ENCODE measurements at places on chromosomes 3 and 15.

DNA sequence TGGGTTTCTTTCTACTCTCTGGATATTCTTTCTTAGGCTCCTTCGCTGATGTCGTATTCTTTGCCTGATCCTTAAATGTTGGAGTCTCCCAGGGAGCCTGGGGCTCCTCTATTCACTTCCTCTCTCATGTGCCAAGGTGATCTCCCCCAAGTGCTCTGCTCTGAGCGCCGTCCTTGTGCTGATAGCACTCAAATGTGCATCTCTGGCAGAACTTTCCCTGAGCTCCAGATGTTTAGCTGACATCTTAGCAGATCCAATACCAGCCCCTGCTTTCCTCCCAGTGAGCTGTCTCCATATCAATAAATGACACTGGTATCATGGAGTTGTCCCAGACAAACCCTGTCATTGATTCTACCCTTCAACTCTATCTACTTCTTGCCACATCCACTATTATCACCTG, 62.4 kb downstream of the NTRK3 start:
- no peak for DNase-seq

- no peak for DNase-seq
These were observed 118.1 kb downstream of the MYO9A start for GRCh38 chr15:71999807-72000206.

- no peak for DNase-seq
These were observed 27.8 kb upstream of the ADGRG7 start for GRCh38 chr3:100581650-100582049.

- no peak for DNase-seq
These were observed 415.7 kb upstream of the THBS1 start for GRCh38 chr15:39165020-39165706.

DNA sequence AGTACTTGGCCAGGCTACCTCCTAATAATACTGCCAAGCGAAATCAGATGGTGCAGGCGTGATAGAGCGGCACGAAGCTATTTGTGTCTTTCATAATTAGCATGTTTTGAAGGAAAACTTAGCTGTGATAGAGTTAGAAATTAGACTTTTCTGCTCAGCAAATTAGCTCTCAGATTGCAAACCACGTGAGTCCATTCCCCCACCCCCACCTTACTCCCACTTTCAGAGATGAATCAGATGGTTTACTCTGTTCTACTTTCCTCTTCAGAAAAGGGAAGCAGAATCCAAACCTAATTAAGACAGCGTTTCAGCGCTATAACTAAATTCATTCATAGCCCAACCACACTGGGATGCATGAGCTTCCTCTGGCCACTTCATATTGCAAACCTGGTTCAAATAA, 214.6 kb downstream of the SLCO3A1 start:
- no peak for DNase-seq

- no peak for DNase-seq
These were observed 118.0 kb downstream of the IQCH start for GRCh38 chr15:67372543-67372942.

GRCh38 chr15:58064082-58064979, 1.2 kb downstream of the ALDH1A2 start:
- no peak for DNase-seq

DNA sequence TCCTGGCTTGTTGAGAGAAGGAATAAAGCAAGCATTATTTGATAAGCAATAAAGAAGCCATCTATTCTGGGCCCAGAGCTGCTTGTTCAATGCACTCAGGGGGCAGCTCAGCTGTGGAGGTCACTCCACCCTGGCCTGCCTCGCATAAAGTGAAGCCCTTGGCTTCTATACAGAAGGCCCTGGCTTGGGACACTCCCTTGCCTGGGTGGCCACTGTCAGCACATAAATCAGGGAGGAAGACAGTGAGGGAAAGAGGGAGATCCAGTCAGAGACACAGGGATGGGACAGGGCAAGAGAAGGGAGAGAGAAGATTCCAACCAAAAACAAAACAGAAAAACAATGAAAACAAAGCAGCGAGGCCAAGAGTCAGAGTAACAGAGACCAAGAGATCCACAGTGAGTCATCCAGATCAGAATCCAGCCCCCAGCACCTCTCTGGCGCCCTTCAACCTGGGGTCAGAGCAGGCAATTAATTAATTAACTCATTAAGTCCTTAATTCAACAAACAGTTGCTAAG, 11.8 kb downstream of the INSYN1 start:
- no peak for DNase-seq

- DNase-seq, result no peak
These were observed 116.9 kb upstream of the SOX14 start for GRCh38 chr3:137647179-137647578.

- DNase-seq, result no peak
These were observed 11.6 kb upstream of the MUC4 start for GRCh38 chr3:195823280-195823679.

DNA sequence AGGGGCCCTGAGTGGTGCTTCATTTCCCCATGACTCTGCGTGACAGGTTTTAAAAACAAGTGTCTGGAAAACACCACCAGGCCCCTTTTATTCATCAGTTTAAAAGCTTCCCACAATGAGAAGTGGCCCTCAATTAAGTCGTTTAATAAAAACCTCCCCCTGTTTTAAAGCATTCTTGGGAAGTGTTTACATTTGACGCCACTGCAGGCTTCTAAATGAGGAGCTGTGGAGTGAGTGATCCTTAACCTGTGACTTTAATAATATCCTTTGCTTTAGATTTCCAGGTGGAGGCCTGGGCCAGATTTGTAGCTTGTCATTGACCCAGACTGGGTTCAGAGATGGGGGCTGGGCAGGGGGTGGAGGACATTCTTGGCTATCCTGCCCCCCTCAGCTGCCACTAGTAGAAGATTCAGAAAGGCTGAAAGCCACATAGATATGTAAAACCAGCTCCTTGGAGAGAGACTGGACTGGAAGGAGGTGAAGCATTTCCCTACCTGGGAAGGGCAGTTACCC, 11.3 kb downstream of the CGNL1 start:
- DNase-seq, result no peak

GRCh38 chr3:185216607-185216958, 37.3 kb downstream of the EHHADH start:
- no peak for DNase-seq

DNA sequence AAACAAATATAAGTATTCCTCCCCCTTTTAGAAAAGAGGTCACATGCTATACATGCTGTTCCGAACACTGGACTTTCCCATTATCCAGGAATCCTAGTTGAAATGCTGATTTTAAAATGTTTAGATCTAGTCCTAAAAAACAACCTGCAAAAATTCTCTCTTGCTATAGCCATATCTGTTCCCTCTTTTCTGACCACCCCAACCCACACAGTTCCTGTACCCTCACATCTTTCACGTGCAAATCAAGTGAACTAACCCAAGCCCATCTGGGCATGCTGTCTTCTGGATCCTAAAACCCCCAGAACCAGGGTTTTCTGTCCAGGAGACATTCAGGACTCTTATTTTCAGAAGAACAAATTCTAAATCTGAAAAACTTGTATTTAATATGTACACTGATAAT, 67.4 kb downstream of the RAD18 start:
- no peak for DNase-seq

DNA sequence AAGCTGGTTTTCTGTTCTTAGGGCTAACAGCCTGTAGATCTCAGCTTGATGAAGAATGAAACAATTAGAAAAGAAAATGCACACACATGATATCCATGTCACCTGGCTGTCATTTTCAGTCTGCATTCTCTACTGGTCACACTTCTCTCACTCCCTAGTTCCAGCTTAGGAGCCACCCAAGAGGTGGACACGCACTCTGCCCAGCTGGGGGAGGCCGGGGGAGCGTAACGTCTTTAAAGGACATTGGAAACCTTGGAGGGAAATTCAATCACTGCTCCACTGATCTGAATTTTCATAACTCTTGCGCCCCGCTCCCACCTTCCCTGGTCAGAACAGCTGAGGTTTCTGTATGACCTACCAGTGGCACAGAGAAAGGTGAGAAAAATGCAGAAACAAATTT, 79.7 kb downstream of the RAB11A start:
- DNase-seq, result no peak

- DNase-seq, result no peak
These were observed 17.9 kb downstream of the STT3B start for GRCh38 chr3:31550452-31551251.

GRCh38 chr15:67701669-67702068, 123.6 kb upstream of the SKOR1 start:
- DNase-seq, result no peak

- no peak for DNase-seq
These were observed 22.3 kb upstream of the PSTPIP1 start for GRCh38 chr15:76972389-76973361.

- DNase-seq, result no peak
These were observed 9.4 kb downstream of the TP53BP1 start for GRCh38 chr15:43483297-43484128.

GRCh38 chr3:12752102-12752501, 7.0 kb downstream of the TMEM40 start:
- no peak for DNase-seq

GRCh38 chr3:125116311-125117080, 60.7 kb upstream of the HEG1 start:
- DNase-seq, result no peak

- no peak for DNase-seq
These were observed 195.6 kb upstream of the NSMCE3 start for GRCh38 chr15:29465196-29465595.

DNA sequence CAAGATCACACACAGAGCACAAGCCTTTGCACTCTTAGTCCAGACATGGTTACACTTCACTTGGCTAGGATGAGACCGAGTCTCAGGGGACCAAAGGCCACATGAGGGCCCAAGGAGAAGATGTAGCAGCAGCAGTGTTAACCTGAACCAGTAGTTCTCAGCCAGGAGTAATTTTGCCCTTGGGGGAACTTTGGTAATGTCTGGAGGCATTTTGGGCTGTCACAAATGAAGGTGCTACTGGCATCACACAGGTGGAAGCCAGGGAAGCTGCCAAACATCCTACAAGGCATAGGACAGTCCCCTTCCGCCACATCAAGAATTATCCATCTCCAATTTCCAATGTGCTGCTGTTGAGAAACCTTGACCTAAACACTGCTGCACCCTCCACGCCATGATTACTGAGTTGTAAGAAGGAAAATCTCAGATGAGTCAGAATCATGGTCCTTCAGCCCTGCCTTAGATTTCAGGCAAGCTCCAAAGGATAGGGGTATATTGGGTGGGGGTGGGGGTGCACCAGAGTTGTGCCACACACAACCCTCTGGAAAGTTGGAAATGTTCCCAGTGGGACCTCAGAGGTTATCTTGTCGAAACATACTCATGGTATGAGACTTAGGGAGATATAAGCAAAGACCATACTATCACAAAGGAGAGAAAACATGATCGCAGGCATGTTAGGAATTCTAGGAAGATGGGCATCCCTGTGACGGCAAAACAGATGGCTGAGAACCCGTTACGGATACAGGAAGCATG, 36.2 kb downstream of the SEMA5B start:
- DNase-seq, result no peak

DNA sequence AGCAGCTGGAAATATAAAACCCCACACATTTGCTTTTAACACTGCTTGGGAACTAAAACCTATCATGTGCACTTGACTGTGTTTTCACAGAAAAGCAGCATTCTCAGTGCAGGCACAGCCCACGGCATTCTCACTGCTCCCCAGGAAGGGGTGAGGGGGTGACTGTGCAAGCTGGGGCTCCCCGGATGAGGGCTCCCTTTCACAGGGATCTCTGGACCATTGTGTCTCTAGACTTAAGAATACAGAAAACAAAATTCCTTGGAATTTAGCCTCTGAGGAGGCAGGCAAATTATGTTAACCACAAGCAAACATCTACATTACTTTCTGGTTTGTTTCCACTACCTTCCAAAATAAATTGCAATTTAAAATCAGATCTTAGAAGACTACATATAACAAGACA, 100.3 kb downstream of the FSIP1 start:
- DNase-seq, result no peak

- DNase-seq, result no peak
These were observed 79.6 kb downstream of the IGF2BP2 start for GRCh38 chr3:185744997-185745843.

DNA sequence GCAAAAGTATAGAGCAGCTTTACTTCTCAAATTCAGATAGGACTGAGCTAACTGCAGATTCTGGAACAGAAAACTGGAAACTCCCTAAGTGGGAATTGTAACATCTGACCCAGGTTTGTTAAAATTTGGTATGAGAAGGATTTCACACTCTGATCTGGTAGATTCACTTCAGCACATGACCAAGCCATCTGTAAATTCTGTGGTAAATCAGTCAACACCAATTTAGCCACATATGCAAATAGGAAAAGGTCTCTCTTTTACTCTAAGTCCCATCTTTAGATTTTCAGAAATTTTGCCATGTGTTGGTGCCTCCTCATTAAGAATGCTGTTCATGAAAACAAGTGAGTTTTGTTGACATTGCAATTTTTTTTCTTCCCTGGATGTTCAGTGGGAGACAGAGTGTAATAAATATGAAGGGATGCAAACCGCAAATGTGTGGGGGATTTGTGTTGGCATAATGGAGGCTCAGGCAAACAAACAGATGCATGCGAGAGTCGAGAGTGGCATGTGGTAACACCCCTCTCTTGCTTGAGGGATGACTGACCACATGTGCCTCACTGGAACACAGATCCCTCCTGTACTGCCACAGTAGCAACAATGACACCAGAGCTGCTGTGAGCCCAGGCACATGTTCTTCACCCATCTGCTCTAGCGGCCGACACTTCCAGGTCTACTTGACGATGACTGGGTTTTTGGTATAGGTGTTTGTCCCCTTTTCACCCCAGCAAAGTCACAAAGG, 146.6 kb downstream of the FEZF2 start:
- DNase-seq, result no peak

- no peak for DNase-seq
These were observed 12.0 kb downstream of the TRAT1 start for GRCh38 chr3:108834551-108834950.

GRCh38 chr15:66798426-66799061, 96.5 kb downstream of the SMAD6 start:
- DNase-seq, result no peak

DNA sequence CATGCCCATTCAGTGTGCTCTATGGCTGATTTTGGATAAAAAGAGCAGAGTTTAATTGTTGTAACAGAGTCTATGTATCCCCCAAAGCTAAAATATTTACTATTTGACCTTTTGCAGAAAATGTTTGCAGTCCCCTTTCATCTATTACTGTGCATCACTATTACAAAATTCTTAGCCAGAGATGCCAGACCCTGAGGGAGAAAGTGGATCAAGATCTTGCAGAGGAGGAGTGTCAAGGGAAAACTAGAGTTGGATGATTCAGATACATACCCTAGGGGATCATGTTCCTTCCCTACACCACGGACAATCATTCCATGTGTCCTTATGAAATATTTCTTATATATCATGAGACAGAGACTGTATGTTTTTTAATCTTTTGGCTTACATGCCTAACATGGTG, 68.6 kb upstream of the TPRG1 start:
- no peak for DNase-seq

DNA sequence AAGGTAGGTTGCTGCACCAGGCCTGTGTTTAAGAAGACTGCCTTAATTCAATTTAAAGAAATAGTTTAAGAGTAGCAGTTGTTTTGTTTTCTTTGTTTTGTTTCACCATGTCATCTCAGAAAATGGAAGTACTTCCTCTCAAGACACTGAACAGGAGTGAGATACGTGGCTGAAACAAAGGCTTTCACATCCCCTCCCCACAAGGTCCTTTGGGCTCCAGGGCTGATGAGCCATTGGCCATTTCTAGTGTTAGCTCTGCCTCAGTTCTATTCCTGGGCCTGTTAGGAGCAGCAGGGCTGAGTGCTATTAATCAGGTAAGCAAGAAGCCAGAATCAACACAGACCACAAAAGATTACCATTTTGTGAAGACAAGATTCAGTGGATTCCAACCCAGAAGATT, 132.8 kb downstream of the KCNAB1 start:
- no peak for DNase-seq

Measured in NCI-H1436 (cell line).